NCI-H1105 (cell line): ENCODE measurements at places on chromosomes 4 and X.

GRCh38 chr4:145324161-145324560 is 143.8 kb upstream of the OTUD4 start:
- DNase-seq, result no peak

- DNase-seq, result peak; percentile 26
Measured at GRCh38 chrX:119482481-119483480, 14.5 kb downstream of the SLC25A5 start.

GRCh38 chrX:72624194-72624593 is 51.6 kb upstream of the HDAC8 start:
- no peak for DNase-seq

GRCh38 chr4:73258436-73258685 is 237 bp downstream of the ANKRD17 start:
- no peak for DNase-seq

DNA sequence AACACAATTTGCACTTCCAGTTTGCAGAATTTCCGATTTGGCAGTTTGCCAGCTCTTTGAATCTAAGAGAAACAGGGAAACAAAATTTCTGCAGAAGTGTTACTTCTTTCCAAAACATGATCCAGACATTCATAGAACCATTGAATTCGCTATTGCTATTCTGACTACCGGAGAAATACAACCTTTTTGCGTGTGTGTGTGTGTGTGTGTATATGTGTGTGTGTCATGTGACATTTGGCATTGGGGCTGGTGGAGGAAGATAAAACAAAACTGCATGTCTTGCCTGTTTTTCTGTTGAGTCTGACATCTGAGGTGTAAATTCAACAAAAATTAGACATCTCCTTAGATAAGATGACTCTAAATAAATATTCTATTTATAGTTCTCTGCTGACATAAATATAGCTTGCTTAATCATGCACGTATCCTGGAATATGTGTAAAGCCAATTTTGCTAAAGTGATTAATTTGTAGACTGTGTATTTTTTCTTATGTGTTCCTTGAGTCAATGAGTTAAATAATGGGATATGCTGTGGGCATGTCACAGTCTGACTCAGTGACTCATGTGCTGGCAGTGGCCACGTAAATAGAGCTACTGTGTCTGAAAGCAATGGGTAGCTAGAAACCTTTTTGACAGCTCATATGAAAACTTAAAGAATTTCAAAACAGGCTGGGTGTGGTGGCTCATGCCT is 98.9 kb downstream of the HPGD start:
- DNase-seq, result no peak

GRCh38 chr4:134057356-134057755 is 144.2 kb downstream of the PABPC4L start:
- DNase-seq, result no peak

- no peak for DNase-seq
Measured at GRCh38 chr4:53654300-53654758, 63.0 kb upstream of the LNX1 start.

- no peak for DNase-seq
Measured at GRCh38 chr4:104163820-104164219, 330.9 kb downstream of the CXXC4 start.

GRCh38 chrX:29470030-29470429 is 745.3 kb upstream of the MAGEB2 start:
- DNase-seq, result no peak

DNA sequence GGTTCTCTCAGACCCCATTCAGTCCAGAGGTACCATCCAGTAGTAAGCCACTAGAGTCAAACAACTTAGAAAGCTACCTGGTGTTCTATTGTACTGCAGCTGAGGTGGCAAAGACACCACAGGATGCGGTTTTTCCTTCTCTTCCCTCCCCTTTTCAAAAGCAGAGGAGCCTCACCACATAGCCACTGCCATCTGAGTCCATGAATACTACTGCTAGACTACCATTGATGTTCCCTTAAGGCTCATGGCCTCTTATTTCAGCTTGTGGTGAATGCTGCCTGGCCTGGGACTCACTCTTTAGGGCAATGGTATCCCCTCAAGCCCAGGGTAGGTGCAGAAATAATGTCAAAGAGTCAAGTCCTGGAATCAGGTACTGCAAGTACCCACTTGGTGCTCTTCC is 41.8 kb upstream of the KLHL4 start:
- no peak for DNase-seq

GRCh38 chr4:81197864-81198524 is 17.0 kb downstream of the PRKG2 start:
- DNase-seq, result peak; percentile 44

GRCh38 chr4:3515646-3516045 is 16.6 kb downstream of the LRPAP1 start:
- no peak for DNase-seq

- DNase-seq, result no peak
Measured at GRCh38 chr4:87523307-87523706, 5.9 kb downstream of the SPARCL1 start.

GRCh38 chr4:28226962-28227361 is 1366.3 kb downstream of the STIM2 start:
- DNase-seq, result no peak

DNA sequence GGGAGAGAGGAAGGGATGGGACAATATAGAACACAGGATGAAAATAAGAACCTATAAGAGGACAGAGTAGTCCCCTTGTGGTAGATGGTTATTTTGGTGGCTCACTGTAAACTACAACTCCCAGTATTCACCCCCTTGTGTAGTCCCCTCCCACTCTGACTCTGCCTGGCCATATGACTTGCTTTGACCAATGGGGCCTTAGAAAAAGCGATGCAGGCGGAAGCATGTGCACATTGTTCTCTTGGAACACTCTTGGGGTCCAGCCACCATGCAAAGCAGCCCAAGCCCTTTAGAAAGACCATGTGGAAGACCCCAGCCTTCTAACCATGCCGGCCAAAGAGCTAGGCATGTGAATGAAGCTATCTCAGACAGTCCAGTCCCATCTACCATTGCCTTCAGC is 415.0 kb downstream of the BCOR start:
- DNase-seq, result no peak

DNA sequence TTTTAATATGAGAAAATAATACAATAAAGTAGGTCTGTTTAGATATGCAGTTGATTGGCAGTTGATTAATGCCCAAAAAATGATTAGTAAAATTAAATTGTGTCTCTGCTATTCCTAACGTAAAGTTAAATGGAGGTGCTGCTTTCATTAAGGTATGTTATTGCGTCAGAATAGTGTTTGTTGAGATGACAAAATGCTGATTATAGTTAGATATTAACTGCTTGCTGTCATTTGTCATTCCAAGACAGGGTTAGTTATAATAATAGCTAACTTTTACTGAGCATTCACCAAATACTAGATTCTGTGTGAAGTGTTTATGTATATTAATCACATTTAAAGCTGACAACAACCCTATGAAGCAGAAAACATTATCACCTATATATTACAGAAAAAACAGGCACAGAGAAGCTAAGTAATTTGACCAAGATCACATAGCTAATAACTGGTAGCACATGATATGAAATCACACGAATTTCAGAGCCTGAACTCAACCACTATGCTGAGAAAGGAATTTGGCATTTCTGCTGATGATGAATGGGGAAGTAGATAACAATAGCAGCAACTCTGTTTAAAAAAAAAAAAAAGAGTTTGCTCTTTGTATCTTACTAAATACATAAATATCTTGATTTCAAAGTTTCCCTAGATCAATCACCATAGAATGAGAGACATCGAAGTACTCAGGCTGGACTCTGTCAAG is 59.7 kb upstream of the WDR44 start:
- DNase-seq, result no peak

DNA sequence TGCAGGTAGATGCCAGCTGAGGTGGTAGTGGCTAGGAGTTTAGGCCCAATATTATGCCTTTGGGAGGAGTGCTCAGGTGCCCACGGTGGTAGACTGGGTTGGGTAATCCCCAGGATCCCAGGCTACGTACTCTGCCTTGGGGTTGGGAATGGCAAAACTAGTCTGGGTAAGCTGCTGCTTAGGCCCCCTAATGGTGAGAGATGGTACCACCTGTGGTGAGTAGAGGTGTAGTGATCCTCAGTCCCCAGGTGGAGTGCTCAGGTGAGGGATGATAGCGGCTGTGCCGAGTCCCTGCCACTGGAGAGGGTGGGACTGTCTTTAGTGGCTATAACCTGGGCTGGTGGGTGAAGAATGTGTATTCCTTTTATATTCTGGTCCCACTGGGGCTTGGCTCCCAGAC is 75.2 kb downstream of the IL1RAPL2 start:
- no peak for DNase-seq

GRCh38 chrX:14851526-14851925 is 21.3 kb downstream of the FANCB start:
- no peak for DNase-seq

DNA sequence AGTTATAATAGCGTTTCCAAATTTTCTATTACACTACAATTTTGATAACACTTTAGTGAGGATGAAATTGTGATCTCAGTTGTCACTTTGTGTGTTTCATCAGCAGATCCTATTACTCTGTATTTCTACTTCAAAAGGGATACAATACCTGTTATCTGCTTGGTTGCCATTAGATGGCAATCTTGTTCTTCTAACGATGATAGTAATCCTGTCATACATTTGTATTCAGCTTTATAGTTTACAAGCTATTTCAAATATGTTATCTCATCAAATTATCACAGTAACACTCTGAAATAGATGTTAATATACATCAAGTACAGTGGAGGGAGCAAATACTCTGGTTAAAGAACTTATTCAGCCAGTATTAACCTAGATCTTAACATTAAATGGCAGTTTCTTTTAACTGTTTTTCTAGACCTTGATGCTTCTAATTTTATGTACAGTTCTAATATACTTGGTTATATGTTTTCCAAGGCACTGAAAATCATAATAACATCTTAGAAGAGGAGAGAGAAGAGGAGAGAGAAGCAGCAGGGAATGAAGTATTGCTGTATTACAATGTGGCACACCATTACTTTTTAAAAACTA is 292.0 kb downstream of the CCSER1 start:
- DNase-seq, result no peak

DNA sequence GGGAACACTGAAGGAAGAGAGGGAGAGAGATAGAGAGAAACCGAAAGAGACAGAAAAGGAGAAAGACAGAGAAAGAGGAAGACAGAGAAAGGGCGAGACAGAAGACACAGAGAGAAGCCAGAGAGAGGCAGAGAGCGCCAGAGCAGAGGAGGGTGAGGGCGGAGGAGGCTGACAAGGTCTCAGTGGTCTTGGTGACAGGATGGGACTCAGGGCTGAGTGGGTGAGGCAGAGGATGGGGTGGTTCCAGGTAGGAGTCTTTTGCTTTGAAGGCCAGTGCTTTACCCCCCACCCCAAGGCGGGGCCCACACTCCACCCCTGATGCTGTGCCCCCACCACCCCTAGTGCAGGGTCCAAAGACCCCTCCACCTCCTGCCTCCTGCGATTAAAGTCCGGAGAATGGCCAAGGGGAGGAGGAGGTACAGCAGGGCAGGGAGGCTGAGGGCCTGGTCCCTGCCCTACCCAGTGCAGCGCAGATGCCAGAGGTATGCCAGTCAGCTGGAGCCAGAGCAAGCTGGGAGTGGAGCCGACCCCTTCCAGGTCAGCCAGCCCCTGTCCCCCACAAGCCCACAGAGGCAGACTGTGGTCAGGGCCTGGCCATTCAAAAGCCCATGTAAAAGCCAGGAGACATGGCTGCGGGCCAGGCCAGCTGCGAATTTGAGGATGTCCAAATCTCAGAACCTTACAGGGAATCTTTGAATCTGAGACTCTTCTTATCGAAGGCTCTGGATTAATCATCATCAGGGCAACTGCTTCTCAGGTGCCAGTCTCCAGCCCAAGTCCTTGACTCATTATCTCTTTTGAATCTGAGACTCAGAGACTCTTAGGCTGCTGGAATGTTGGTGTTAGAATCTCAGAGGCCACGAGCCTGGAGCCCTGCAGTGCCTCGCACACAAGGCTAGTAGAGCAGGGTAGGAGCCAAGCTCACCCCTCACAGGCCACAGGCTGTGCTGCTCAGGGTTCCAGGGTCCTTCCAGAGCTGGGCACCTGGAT is 758 bp downstream of the IQSEC2 start:
- DNase-seq, result no peak
